ENCODE measurements at places on chromosomes 1 and 21.

DNA sequence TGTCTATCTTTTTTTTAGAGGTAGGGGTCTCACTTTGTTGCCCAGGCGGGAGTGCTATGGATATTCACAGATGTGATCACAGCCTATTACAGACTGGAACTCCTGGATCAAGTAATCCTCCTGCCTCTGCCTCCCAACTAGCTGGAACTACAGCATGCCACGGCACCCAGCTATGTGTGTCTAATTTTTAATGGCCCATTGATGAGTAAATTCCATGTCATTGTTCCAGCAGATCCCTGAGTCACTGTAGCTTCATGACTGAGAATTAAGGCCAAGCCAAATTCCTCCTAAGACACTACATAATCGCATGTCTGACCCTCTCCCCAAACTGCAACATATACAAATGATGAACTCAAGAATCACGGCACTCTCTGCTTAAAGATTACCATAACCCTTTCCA, 84.2 kb upstream of the RGS2 start:
- DNase-seq, result no peak

- no peak for DNase-seq
Measured at GRCh38 chr1:240230816-240231215, 139.1 kb downstream of the FMN2 start.

- DNase-seq, result peak; percentile 87
Measured at GRCh38 chr1:87278825-87279535, 49.7 kb upstream of the LMO4 start.

DNA sequence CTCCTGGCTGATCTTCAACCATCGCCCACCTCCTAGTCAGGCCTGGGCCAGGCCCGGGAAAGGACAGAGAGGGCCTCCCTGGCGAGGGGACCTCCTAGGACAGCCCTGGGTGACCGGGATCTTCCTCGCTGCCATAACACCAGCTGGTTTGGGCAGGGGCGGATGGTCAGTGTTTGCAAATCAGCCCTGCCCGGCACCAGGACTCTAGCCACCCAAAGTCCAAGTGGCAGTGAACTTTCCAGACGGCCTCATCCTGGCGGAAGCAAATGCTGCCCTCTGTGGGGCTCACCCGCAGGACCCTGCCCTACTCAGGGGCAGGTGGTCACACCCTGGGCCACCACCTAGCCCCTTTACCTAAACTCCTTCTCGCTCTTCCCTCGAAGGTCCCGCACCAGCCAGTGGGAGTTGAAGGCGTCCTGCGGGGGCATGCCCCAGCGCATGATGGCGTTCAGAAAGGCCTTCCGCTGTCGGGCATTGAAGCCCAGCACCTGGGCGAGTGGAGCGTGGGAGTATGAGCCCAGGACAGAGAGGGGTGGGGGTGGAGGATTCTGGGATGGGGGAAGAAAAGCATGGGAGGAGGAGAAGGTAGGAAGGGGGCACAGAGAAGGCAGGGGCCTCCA, 55.3 kb downstream of the CHD5 start:
- DNase-seq, result no peak

DNA sequence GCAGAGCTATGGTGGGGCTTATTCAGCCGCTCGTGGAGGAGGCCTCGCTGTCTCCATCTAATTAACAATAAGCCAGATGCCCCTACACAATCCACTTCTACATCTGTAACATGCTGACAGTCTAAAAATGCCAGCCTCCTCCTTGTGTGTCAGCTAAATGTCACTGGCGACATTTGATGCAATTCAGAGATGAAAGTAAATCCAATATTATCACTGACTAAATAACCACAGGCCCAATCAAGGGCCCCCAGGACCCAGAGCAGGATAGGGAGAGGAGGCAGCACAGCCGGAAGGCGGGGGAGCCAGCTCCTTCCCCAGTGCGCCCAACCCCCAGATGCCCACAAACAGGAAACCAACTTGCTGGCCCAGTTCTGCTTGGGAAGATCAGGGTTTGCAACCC, 76.6 kb downstream of the DMRTA2 start:
- no peak for DNase-seq

DNA sequence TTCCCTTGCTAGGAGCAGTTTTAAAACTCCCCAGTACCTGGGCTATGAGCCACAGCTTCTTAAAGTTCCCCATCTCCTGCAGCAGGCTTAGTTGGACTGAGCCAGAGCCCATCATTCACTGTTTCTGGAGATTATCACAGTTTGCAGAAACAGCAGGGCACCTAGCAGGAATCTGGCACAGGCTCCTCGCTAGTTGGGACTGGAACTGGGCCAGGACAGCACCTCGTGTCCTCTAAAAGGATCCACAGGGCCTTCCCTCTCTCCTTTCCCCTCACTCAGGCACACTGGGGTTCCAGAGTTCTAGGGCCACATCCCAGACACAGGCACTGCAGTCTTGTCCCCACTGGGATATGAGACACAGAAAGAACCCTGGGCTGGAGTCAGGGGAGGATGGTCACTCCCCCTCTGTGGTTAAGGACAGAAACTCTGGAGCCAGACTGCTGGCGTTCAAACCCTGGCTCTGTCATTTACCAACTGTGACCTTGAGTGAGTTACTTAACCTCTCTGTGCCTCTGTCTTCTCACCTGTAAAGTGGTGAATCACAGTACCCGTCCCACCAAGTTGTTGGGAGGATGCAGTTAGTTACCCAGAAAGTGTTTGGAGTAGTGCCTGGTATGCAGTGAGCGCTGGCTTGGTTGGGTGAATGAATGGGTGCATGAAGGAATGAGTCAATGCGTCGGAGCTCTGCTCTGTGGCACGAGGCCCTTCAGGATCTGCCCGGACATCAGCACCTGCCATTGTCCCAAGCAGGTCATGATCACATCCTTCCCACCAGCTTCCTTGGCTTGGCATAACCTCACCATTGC, 18.8 kb upstream of the ECE1 start:
- DNase-seq, result no peak

- DNase-seq, result no peak
Measured at GRCh38 chr21:34761758-34762330, 93.0 kb downstream of the CLIC6 start.

GRCh38 chr21:34844924-34845238, 176.1 kb downstream of the CLIC6 start:
- peak; percentile 49 for DNase-seq

DNA sequence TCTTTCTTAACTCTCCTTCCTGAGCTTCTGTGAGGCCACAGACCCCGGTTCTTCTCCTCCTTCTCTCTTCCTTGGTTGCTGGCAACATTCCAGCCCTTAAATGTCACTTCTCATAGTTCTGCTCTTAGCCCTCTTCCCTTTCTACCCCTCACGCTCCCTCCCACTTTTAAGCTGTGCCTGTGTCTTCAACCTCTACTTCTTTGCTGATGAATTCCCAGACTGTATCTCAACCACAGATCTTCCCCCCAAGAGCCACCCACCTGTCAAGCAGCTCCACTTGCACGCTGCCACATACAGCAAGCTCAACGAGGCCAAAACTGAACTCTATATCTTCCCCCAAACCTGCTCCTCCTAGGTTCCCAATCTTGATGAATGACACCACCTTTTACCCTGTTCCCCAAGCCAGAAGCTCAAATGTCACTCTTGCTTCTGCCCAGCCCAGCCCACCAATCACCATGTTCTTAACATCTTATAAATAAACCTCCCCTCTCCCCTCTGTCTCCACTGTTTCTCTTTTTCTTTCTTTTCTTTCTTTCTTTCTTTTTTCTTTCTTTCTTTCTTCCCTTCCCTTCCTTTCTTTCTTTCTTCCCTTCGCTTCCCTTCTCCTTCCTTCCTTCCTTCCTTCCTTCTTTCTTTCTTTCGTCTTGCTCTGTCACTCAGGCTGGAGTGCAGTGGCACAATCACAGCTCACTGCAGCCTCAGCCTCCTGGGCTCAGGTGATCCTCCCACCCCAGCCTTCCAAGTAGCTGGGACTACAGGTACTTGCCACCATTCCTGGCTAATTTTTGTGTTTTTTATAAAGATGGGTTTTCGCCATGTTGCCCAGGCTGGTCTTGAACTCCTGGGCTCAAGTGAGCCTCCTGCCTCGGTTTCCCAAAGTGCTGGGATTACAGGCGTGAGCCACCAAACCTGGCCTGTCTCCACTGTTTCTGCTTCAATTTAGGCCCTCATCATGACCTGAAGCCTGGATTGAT, 19.8 kb upstream of the PTP4A2 start:
- DNase-seq, result peak; percentile 65

GRCh38 chr1:27760426-27760825, 12.6 kb upstream of the STX12 start:
- peak; percentile 36 for DNase-seq

GRCh38 chr1:1758059-1758621, 20.1 kb downstream of the NADK start:
- no peak for DNase-seq

DNA sequence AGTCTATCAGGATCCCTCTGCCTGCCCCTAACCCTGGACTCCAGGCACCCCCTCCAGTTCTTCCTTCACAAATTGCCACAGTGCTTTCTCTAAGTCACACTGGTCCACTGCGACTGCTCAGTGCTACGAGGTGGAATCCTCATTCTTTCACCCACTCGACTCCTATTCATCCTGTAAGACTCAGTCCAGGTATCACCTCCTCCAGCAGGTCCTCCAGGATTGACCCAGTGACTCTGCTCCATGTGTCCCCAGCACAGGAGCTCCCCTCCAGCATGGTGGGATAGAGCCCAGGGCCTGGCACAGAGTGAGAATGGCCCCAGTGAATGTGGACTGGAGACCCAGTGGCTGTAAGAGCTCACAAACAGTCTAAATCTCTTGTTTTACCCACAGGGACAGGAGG, 45.5 kb upstream of the WNT4 start:
- DNase-seq, result no peak

DNA sequence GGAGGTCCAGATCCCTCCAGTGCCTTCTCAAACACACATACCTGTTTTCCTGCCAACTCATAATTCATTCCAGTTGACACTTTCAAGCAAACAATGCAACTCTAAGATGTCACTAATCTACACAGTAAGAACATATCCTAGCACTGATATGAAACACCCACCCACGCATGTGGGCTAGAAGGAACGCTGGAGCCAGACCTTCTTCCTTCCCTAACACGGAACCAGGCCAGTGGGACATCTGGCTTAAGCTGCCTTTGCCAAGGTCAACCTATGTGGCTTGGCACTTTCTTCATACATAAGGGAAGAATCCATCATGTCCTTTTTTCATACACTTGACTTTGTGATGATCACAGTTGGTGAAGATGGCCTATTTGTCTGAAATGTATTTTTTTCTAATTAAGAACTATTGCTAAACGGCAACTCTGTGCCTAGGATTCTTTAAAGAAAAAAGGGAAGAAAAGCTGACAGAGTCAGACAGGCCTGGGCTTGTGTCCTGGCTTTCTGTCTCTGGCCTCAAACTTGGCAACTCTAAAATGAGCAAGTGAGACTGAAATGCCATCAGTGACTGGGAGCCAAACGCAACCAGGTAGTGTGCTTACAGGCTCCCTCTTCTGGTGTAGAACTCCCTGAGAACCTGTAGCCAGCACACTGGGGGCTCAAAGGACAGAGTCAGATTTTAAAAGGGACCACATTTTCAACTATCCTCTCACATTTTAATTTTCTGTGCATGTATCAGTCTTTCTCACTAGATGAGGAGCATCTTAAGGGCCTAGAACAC, 92.6 kb upstream of the BEND5 start:
- peak; percentile 19 for DNase-seq

- peak; percentile 96 for DNase-seq
Measured at GRCh38 chr21:31343680-31344480, at the start of gene TIAM1. Gene TIAM1, minus strand, starts transcription at chr21:31344261. Its CDS starts 77,289 bp downstream, at chr21:31266972.

DNA sequence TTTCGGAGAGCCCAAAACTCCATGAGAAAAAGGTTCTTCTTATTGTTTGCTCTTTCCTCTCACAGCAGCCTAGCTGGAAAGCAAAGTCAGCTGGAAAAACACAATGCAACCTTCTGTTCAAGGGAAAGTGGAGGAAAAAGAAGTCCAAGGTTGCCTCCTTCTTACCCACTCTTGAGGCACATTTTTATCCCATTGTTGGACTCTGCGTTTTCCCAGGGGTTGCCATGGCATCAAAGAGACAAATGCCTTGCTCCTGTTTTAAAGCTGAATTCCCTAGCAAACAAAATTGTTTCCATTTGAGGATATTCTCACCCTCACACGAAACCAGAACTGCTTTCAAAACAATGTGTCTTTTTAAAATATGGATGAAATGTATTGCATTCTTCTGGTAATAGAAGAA, 45.1 kb upstream of the PALMD start:
- peak; percentile 29 for DNase-seq

DNA sequence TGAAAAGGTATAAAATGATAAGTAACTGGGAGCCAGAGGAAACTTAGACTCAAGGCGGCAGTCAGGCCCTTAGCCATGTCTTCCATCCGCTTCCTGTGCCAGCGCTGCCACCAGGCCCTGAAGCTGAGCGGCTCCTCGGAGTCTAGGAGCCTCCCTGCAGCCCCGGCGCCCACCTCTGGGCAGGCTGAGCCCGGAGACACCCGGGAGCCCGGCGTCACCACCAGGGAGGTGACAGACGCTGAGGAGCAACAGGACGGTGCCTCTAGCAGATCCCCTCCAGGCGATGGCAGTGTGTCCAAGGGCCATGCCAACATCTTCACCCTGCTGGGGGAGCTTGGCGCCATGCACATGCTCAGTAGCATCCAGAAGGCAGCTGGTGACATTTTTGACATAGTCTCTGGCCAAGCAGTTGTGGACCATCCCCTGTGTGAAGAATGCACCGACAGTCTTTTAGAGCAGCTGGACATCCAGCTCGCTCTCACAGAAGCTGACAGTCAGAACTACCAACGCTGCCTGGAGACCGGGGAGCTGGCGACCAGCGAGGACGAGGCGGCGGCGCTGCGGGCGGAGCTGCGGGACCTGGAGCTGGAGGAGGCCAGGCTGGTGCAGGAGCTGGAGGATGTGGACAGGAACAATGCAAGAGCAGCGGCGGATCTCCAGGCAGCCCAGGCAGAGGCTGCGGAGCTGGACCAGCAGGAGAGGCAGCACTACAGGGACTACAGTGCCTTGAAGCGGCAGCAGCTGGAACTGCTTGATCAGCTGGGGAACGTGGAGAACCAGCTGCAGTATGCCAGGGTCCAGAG, at the start of gene BECN2:
BECN2 (plus strand) TSS at position 76 of the 803 bp plus-strand sequence; CDS start at position 76, 0 bp downstream.
- DNase-seq, result peak; percentile 59

DNA sequence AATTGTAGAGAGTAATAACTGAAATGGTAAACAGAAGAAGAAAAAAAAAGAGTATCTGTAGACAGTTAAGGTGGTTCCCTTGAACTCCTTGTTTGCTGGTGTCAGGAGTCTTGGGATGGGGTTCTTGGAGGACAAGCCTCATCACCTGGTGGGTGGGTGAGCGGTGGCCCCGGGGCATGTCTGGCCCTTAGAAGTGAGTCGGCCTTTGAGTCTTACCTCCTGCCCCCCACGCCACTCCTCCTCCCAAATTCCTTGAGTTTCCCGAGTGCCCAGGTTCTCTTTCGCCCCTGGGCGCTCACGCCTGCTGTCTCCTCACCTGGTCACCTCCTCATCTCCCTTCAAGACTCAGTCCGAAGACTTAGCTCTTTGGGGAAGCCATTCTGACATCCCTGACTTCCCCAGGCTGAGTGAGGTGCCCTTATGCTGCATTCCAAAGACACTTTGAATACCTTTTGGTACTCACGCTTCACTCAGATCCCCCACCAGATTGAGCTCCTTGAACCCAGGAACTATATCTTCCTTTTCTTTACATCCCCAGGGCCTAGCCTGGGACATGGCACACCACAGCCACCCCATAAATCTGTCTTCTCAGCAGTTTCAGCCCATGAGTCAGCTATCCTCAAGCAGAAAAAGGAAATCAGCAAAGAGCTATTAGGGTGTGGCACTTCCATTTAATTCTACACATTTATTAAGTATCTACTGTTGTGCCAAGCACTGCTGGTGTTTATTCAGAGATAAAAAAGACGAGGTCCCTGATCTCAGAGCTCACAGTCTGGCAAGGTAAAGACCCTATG, 13.5 kb upstream of the IKBKE start:
- no peak for DNase-seq

- peak; percentile 43 for DNase-seq
Measured at GRCh38 chr1:52727114-52727586, 897 bp downstream of the ZYG11B start.

GRCh38 chr1:233659495-233659894, 45.6 kb downstream of the KCNK1 start:
- no peak for DNase-seq
